Stimulated activated CD8-positive, alpha-beta memory T cell treated with anti-CD3 and anti-CD28 coated beads, Interleukin-12 subunit alpha, Interleukin-12 subunit beta, amount 100 ng/mL, for 4 hours (primary cell): ENCODE measurements at places on chromosomes 13 and 19.

- DNase-seq = no peak
These were observed 651.8 kb downstream of the PCDH9 start for GRCh38 chr13:66578305-66578704.

- no peak for DNase-seq
These were observed 10.0 kb upstream of the OXGR1 start for GRCh38 chr13:97004096-97004876.

DNA sequence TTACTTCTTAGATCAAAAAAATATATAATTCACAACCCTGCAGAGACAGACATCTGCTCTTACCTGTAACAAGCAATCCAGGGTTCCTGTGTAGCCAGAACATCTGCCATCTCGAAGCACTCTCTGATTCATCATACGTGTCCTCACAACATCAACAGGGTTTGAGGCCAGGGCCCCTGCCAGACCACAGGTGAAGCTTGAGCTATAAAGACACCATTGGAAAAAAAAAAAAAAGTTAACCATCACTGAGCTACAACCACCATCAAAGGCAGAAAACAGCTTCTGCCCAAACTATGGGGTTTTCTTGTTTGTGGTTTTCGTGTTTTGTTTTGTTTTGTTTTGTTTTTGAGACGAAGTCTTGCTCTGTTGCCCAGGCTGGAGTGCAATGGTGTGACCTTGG lies 19.3 kb downstream of the SLC25A30 start:
- DNase-seq = no peak

GRCh38 chr13:98143157-98143553 lies 261 bp downstream of the FARP1 start:
- no peak for DNase-seq
